RWPE1 (cell line): ENCODE measurements at places on chromosomes 5 and 9.

DNA sequence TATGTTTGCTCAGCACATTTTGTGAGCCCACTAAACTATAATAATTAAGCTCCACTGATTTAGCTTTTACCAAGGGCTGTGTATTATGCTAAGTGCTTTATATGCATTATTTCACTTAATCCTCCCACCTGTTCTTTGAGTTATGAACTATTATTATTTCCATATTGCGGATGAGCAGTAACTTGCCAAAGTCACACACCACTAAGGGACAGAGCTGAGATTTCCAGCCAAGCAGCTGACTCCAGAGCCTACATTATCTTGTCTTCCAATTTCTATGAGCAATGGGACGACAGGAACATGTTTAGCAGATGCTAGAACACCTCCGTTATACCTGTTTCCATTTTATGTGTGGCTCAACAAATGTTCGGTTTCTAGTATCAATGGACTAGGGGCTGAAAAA, 237.5 kb upstream of the PANK3 start:
- no peak for DNase-seq

GRCh38 chr5:95892784-95893354, 68.8 kb downstream of the ELL2 start:
- DNase-seq: peak; percentile 60

- DNase-seq: peak; percentile 88
These were observed 124.4 kb downstream of the SSBP2 start for GRCh38 chr5:81626524-81626923.

DNA sequence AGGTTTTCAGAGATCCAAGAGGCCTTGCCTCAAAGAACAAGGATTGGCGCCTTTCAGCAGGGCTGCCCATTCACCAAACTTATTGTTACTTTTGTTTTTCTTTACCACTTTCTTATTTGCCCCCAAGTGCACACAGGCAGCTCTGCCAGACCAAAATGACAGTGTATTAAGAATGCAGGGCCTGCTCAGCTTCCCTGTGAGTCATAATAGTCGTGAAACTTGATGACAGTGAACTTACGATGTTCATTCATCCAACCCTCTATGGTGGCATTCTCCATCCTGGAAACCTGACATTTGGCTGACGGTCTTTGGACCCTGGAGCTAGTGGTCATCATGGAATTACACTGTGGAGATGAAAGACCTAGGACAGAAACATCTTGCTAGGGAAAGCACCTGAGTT, 44.3 kb downstream of the UBE2QL1 start:
- no peak for DNase-seq

DNA sequence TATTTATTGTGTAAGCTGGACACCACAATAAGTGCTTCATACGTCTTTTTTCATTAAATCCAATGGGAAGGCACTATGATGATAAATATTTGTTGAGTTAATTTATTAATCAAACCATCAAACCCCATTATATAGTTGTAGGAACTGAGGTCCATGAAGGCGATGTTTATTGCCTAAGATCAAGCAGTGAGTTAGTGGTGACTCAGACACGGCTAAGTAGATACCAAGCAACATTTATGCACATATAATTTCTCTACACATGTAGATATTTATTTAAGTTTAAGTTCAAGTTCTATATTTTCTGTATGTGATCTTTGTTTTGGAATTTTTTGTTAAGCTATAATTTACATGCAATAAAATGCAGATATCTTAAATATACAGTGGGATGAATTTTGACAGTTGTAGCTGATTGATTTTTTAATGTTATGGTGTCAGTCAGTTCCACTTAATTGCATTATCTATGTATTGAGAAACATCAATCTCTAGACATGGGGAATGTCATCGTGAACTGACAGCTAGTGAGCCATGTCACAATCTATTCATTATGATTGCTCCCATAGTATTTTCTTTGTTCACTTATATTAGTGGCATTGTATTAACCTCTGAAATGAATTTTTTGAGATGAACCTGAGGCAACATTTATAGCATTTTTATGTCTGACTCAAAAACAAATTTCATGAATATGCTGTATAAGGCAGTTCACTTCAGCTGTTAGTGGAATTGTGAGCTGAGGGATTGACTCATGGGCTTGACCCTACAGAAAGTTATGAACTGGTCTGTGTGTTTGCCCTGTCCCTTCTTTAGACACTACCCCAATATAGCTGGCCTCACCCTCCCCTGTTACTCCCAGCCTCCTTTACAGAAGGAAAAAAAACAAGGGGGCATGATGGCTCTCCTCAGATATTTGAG, 11.9 kb upstream of the GARNL3 start:
- peak; percentile 27 for DNase-seq

DNA sequence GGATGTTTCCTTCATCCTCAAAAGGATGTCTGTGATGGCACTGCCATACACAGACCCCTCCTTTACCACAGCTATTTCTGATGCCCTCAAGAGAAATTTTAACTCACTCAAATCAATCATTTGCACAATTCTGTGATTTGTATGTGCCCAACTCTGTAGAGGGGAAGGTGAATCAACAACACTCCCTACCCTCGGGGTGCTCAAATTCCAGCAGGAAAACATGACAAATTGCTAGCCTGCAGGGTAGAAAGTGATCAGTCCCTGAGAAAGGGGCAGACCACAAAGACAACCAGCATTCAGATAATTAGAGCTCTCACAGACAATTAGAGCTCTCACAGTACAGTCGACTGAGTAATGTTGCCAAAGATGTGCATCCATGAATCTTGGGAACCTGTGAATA, 45.3 kb upstream of the FOXE1 start:
- peak; percentile 56 for DNase-seq

DNA sequence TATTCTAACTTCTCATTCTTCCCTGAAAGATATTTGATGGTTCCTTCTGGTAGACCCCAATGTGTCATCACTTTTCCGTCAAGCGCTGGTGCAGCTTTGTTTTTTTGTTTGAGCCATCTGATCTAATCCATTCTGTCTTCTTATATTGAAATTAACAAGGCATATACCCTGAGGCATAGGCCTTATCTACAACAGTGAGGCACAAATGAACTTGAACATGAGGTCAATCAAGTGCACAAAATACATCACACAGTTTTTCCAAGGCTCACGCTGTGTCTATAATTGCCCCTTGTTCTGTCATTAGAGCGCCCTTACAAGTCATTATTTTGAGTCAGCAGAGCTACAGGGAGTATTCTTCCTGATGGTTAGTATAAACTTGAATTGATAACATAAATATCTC, 406.6 kb downstream of the MAT2B start:
- no peak for DNase-seq

- no peak for DNase-seq
These were observed 71.6 kb upstream of the STC2 start for GRCh38 chr5:173399851-173400250.

- no peak for DNase-seq
These were observed 1.6 kb downstream of the CDH10 start for GRCh38 chr5:24643156-24643555.

GRCh38 chr9:101372327-101373118, 12.3 kb downstream of the BAAT start:
- DNase-seq: no peak

- DNase-seq: no peak
These were observed 438 bp downstream of the SOX30 start for GRCh38 chr5:157651623-157652376.

- DNase-seq: no peak
These were observed 219.6 kb downstream of the WDR70 start for GRCh38 chr5:37598733-37599132.

GRCh38 chr5:172180936-172181335, 7.1 kb downstream of the STK10 start:
- no peak for DNase-seq

- peak; percentile 4 for DNase-seq
These were observed 57.4 kb upstream of the ZNF354A start for GRCh38 chr5:178787889-178788288.

DNA sequence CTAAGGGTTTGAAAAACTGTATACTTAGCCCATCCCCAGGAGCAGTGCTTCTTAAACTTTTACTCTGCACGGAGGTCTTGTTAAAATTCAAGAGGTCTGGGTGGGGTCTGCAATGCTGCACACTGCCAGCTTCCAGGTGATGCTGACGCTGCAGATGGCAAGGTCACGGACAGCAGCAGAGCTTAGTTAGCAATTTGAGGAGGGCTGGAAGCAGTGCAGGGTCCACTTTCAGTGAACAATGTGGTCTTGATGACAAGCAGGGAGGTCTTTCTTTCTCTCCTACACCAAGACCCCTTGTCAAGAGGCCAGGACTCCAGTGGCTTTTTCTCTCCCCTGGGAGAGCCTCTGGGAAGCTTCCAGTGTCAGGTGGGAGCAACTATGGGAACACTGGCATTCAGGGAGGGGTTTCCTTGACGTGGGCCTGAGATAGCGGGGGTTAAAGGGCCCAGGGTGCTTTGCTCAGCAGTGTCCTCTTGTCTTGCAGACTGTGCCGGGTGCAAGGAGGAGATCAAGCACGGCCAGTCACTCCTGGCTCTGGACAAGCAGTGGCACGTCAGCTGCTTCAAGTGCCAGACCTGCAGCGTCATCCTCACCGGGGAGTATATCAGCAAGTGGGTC, 65.0 kb upstream of the AFAP1L1 start:
- DNase-seq: peak; percentile 80

- DNase-seq: no peak
These were observed 135.7 kb downstream of the FANCC start for GRCh38 chr9:95181835-95182234.

GRCh38 chr9:1443450-1443849, 393.3 kb downstream of the DMRT2 start:
- DNase-seq: no peak

DNA sequence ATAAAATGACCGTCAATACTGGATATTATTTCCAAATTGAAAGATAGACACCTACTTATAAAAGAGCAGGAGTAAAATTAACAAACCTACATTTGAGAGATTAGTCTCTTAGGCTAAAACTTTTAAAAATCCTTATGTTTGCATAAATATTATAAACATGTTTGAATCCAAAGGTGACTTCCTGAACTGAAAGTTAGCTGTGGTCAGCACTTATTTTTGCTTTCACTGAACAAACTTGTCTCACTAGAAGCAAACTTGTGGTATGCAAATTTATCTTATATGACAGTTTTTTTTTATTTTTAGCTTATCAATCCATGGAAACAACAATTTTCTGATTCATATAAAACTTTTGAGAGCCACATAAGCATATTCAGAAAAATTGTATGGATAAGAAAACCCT, 502.6 kb upstream of the COX7C start:
- no peak for DNase-seq

- DNase-seq: no peak
These were observed 62.5 kb downstream of the EXOSC2 start for GRCh38 chr9:130756037-130756436.

GRCh38 chr5:41821051-41821450, 49.2 kb downstream of the OXCT1 start:
- no peak for DNase-seq

GRCh38 chr5:179959641-179960040, 51.9 kb upstream of the TBC1D9B start:
- no peak for DNase-seq

- DNase-seq: no peak
These were observed 155.6 kb upstream of the ZNF618 start for GRCh38 chr9:113720495-113720894.

GRCh38 chr5:30156156-30156555, 1037.3 kb upstream of the CDH6 start:
- DNase-seq: peak; percentile 3

- no peak for DNase-seq
These were observed 69.2 kb upstream of the RPS23 start for GRCh38 chr5:82347201-82347865.

DNA sequence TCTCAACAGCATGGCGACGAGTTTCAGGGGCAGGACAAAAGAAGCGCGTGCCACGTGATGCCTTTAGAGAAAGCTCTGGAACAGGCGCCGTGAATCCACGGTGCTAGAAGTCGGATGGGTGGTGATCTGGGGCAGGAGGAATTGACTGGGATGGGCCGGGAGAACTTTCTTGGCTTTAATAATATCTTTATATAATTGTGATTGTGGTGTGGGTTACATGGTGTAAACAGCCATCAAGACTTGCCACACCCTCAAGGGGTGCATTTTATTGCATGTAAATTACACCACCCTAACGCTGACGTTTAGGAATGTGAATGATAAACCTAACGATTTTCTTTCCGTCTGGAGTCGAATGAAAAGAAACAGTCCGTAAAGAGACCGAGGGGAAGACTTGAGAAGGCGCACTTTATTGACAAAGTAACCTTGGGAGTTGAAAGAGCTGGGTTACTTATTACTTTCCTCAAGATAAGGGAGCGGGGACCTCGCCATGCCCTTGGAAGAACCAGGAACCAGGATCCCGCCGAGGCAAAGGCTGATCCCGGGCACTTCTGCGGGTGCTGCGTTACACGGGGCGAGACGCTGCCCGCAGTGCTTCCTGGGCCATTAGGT, 8.5 kb downstream of the NRARP start:
- DNase-seq: no peak

DNA sequence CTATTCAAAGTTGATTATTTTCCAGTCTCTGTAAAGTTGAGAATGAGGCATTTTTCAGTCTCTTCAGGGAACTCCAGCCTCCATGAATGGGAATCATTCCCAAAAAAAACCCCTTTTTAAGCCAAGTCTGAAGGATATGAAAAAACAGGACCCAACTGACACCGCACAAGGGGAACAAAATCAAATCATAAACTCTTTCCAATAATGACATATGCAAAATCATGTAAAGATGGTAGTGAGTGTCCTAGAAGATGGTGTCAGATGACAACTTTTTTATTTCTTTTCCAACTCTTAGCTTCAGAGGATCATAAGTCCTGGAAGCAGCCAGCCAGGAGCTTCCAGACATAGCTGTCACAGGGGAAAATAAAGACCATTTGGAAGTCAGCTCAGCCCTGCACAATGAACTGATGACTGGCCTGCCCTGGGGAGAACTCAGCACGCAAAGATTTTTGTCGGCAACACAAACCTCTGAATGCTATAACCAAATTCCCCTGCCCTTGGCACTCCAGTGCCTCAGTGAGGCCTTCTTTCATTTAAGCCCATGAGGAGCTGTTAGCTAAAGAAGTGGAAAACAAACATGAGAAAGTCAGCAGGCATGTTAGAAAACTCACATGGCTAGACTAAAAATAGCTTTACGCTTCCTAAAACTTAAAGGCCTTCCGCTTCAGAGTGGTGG, 85.4 kb downstream of the SLC1A3 start:
- no peak for DNase-seq

GRCh38 chr5:77066184-77066583, 20.9 kb downstream of the ZBED3 start:
- DNase-seq: no peak

GRCh38 chr5:81986126-81986525, 14.3 kb downstream of the ATG10 start:
- no peak for DNase-seq
